ENCODE measurements at places on chromosomes 1 and 21. TPM values are rescaled to one million over a fixed set of nuclear protein-coding genes. Genes with fewer than 3 reads are reported as not detected.

The SH2D1B gene
- 2.7 TPM for total RNA-seq

DNA sequence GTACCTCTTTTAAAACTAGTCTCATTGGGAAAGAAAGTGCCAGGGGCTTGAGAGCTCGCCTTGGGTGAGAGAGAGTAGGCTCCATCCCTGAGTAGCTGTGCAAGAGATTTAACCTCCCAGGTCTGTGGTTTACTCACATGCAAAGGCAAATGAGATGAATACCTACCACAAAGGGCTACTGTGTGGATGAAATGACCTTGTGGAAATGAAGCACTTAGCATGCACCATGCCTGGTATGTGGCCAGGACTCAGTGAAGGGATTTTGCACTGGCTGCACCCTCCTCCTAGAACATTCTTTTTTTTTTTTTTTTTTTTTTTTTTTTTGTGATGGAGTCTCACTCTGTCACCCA is 120.3 kb downstream of the PROX1 start:
- no peak for DNase-seq

GRCh38 chr1:91092503-91092902 is 70.7 kb upstream of the ZNF644 start:
- no peak for DNase-seq

DNA sequence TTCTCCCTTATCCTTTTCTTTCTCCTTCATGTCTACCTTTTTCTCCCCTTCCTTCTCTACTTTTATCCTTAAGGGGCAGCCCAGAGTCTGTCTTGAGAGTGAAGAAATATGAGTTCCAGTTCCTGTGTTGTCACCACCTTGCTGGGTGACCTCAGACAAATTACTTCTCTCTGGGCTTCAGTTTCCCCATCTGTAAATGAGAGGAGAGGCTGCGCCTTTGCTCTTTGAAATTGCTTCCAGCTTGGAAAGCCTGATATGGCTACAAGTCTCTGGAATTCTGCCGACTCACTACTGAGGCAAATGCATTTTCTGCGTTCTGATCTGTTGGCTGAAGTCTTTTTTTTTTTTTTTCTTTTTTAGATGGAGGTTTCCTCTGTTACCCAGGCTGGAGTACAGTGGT is 119.2 kb downstream of the SYF2 start:
- DNase-seq: no peak

The HJV gene
- not detected for total RNA-seq

The CCDC17 gene
- 1.6 TPM for total RNA-seq

DNA sequence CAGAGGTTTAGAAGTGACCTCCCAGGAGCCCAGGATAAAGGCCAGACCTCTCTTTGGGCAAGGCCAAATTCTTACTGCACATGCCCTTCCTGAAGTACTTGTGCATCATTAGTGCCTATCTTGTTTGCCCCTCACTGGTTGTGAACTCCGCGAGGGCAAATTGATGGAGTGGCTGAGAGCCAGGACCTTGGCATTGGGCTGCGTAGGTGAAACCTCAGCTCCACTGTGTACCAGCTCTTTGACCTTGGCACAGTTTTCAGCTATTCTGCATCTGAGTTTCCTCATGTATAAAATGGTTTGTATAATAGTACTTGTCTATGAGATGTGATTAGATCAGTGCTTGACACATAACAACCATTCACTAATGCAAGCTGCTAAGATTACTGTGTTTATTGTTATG is 11.5 kb downstream of the OTUD3 start:
- DNase-seq: no peak
